ENCODE measurements at places on chromosomes 13 and 19.
A peak's percentile ranks its signal among the peaks of the same experiment; 100 is the strongest.

DNA sequence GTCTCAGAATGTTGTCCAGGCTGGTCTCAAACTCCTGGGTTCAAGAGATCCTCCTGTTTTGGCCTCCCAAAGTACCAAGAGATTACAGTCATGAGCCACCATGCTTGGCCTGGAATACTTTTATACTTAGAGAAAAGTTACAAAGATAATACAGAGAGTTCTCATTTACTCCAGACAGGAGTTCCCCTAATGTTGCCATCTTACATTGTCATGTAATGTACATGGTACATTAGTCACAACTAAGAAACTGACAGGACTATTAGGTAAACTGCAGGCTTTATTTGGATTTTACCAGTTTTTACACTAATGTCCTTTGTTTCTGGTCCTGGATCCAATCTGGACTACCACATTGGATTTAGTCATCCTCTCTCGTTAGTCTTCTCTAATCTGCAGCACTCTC lies 2.3 kb upstream of the C19orf84 start:
- DNase-seq = no peak

DNA sequence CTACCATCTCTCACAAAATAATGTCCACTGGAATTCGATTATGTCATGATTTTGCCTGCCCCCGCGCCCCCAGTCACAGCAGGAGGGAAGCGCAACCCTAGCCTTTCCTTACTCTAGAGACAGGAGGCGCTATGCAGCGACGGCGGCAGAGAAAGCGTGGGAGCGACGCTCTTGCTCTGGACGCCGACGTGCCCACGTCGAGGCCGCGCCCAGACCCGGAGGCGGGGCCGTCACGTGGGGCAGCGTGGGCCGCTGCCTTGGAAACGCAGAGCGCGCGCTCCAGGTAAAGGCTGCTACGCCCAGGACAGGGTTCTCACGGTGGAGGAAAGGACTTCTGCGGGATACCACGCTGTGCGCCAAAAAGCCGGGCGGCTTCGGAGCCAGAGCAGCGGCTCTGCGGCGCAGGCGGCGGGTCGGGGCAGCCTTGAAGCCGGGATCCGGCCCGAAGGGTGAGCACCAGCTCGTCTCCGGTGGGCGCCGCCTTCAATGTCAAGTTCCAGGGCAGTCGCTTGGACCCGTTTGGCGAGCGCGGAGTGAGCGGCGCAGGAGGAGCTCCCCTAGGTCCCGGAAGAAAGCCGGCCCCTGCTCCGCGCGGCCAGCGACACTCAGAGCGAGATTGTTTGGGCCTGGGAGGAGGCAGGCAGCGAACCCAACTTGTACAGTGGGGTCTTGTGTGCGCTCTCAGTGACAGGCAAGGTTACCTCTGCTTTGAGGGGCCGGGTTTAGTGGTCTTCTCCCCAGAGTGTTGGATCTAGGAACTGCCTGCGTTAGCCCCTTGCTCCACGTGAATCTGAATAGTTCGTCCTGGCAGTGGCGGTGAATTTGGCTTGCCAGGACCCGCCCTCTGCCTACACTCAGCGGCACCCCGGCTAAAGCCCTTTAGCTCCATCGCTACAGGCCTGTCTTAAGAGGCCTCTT lies 121.7 kb downstream of the MRPL57 start:
- DNase-seq = peak; percentile 89

GRCh38 chr13:60000081-60000480 lies 163.6 kb downstream of the DIAPH3 start:
- no peak for DNase-seq

DNA sequence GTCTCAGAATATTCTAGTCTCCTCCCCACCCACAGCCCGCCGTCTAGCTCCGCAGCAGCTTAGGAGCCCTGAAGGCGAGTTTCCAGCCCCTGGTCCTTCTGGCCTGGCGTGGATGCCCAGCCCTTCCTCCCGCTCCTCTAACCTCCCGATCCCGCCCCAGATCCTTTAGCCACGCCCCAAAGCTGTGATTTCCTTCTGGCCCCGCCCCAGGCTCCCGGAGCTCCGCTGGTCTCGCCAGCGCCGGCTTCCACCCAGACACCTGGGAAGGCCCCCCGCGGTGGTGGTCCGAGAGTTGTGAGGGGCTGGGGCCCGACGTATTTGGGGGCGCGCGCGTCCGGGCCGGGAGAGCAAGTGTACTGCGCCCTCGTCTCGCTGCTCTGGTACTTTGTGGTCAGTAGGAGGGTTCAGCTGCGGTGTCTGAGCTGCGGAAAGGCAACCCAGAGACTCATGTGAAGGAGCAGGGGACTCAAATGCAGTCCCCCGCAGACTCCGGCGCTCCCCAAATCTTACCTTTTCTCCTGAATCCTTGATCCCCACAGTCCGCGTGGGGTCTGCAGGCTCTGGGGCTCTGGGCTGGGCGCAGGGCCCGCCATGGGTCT lies at the start of gene CGB7:
TSS of gene CGB7 (minus strand) at position 114 of the 599 bp plus-strand sequence. CDS start 2,374 bp downstream, outside the sequence.
- DNase-seq = no peak

- no peak for DNase-seq
Measured at GRCh38 chr13:111183959-111184358, 68.8 kb downstream of the ARHGEF7 start.
